ENCODE measurements at places on chromosomes 5 and 9. TPM values are rescaled to one million over a fixed set of nuclear protein-coding genes. Genes with fewer than 3 reads are reported as not detected.

Gene PAPPA
- total RNA-seq, result 0.39 TPM

Gene CD14
- total RNA-seq, result not detected

DNA sequence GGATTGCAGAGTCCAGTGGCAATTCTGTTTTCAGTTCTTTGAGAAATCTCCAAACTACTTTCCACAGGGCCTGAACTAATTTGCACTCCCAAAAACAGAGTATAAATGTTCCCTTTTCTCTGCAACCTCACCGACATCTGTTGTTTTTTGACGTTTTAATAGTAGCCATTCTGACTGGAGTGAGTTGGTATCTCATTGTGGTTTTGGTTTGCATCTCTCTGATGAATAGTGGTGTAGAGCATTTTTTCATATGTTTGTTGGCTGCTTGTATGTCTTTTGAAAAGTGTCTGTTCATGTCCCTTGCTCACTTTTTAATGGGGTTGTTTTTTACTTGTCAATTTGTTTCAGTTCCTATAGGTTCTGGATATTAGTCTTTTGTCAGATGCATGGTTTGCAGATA, 72.6 kb downstream of the PALM2AKAP2 start:
- no peak for DNase-seq

DNA sequence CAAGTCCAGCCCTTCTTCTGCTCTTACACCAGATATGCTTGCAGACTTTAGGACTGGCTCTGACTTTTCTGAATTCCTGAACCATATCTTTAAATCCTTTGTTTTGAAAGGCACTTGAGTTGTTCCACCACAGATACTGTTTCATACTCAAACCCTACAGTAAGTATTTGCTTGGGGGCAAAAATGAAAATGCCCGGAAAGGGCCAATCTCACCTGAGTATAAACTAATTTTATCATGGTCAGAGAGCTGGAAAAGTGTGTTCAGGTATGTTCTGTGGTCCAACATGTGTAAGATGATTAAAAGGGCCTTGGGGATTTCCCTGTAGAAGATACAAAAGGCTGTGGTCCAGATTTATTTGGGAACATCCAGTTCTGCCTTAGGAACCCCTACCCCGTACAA, 225.2 kb downstream of the MAN2A1 start:
- DNase-seq, result no peak

DNA sequence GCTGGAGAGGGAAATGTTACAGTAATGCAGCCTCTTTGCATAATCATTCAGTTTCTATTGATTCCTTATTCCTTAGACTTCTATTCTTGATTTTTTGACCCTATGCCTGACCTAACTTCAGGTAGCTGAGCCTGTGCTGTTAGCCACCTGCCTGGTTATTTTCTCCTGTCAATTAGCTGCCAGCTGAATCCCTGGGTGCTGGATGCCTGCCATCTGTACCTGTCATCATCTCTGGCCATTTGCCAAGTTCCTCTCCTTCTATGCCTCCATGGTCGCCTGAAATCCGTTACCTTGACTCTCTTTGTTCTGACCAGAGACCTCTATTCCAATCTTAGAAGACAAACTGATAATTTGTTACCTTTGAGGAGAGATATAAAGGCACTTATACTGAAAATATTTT, 178.3 kb downstream of the CAVIN4 start:
- DNase-seq, result no peak

GRCh38 chr5:43191740-43192557, at the start of gene NIM1K:
Gene NIM1K, plus strand, starts transcription at chr5:43192225. Its CDS starts 53,551 bp downstream, at chr5:43245776.
- no peak for DNase-seq

DNA sequence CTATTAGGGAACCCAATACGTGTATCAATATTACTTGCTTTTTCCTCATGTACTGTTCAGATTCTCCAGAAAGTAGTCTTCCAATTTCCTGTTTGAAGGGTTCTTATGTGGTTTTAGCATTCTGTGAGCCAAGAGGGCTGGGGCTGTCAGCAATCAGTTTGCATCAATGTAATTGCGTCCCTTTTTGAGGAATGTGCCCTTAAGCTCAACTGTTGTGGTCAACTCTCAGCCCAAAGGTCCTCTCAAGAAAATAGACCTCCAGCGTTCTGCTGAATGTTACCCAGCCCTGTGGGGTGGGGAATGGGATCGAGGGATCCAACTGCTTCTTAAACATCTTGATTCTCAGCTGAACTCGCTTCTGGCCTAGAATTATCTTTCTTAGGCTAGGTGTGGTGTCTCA, 43.8 kb upstream of the CDK20 start:
- no peak for DNase-seq

GRCh38 chr9:15299374-15299939, 7.6 kb downstream of the TTC39B start:
- DNase-seq, result no peak

Data from H4 (cell line).